T47D (cell line): ENCODE measurements at places on chromosomes 12 and 14.

DNA sequence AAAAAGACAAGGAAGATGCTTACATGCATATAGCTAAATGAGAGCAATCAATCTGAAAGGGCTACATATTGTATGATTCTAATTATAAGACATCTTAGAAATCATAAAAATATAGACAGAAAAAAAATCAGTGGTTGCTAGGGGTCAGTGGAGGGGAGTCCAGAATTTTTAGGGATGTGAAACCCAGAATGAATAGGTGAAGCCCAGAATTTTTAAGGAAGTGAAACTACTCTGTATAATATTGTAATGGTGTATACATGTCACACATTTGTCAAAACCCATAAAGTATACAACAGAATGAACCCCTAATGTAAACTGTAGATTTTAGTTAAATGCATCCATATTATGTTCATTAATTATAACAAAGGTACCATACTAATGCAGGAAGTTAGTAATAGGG is 713.2 kb downstream of the FLRT2 start:
- no peak for DNase-seq

- no peak for DNase-seq
These were observed 45.6 kb downstream of the ABCC9 start for GRCh38 chr12:21895651-21896050.

- no peak for DNase-seq
These were observed 296.9 kb downstream of the PAWR start for GRCh38 chr12:79393842-79394241.

DNA sequence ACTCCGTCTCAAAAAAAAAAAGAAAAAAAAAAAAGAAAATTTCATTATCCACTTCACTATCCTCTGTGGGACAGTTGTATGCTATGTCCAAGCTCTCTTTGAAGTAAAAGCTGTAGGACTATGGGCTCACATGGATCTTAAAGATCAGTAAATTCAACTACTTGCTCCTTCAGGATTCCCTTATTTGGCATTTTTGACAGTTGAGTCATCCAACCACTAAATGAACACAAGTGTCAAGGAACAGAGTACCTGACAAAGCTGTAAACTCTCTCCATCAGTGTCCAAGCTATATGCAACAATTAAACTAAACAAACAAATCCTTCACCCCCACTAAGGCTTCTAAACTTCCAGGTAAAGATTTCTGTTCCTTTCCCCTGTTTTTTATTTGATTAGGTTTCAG is 177.0 kb downstream of the CEP128 start:
- no peak for DNase-seq

GRCh38 chr14:56733396-56733795 is 76.9 kb downstream of the OTX2 start:
- no peak for DNase-seq

DNA sequence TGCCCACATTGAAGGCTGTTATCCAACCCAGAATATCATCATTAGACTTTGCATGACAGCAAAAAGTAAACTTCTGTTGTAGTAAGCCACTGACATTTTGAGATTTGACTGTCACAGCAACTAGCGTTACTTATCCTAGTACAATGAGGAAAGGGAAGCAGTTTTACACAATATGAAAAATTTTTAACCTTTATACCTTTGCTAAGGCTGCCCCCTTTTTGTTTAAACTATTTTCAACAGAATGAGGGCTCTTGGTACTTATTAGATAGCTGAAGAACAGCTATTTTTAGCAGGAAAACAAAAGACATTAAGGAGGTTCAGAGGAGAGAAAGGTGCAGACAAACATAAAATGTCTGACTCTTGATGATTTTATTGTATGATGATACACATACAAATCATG is 23.4 kb upstream of the TMX1 start:
- no peak for DNase-seq

- DNase-seq, result no peak
These were observed 21.4 kb downstream of the ITPK1 start for GRCh38 chr14:93094121-93094918.

- no peak for DNase-seq
These were observed 9.1 kb upstream of the MGAT4C start for GRCh38 chr12:86265329-86265695.

DNA sequence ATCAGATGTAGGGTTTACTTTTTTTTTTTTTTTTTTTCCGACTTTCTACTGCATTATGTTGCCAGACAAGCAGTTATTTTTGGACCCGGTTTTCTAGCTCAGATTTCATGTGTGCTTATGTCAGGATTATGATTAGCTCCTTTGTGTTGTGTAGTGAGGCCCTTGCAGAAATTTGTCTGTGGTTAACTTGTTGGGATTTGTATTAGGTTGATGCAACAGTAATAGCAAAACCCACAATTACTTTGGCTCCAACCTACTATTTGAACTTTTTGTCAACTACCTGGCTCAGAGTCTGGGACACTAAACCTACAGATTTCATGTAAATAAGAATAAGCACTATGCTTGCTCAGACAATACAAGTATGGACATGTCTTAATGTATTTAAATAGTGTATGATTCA is 44.1 kb upstream of the KCNJ8 start:
- no peak for DNase-seq

DNA sequence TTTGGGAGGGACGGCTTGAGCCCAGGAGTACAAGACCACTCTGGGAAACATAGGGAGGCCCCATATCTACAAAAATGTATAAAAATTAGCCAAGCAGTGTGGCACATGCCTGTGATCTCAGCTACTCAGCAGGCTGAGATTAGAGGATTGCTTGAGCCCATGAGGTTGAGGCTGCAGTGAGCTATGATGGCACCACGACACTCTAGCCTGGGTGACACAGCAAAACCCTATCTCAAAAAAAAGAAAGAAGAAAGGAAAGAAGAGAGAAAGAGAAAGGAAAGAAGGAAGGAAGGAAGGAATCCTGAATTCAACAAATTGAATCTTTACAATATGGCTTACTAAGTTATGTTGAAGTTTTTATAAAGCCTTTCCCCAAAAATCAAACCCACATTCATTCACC is 2.1 kb downstream of the KIF21A start:
- DNase-seq, result no peak

- DNase-seq, result no peak
These were observed 110.6 kb downstream of the CACNA1C start for GRCh38 chr12:2163177-2163941.

- DNase-seq, result no peak
These were observed 21.9 kb upstream of the ADIPOR2 start for GRCh38 chr12:1668833-1669543.

GRCh38 chr12:75665216-75665615 is 153.8 kb upstream of the KRR1 start:
- DNase-seq, result no peak

DNA sequence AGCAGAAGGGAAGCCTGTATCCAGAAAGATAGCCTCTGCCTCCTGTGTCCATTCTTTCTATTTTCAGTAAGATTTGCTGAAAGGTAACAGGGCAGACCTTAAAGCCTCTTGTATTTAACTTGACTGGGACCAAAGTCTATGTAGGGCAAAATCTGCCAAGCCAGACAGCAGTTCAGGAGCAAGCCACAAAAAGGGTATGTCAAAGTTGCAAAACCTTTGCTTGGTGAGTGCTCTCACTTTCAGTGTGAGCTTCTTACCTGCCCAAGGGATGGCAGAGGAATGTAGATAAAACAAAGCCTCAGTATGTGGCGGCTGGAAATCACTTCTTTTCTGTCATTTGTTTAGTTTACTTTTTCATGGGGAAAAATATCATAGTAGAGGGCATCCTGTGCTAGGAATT is 63.1 kb downstream of the PLEKHG7 start:
- DNase-seq, result no peak

GRCh38 chr14:55361190-55361589 is 50.4 kb downstream of the ATG14 start:
- DNase-seq, result no peak

DNA sequence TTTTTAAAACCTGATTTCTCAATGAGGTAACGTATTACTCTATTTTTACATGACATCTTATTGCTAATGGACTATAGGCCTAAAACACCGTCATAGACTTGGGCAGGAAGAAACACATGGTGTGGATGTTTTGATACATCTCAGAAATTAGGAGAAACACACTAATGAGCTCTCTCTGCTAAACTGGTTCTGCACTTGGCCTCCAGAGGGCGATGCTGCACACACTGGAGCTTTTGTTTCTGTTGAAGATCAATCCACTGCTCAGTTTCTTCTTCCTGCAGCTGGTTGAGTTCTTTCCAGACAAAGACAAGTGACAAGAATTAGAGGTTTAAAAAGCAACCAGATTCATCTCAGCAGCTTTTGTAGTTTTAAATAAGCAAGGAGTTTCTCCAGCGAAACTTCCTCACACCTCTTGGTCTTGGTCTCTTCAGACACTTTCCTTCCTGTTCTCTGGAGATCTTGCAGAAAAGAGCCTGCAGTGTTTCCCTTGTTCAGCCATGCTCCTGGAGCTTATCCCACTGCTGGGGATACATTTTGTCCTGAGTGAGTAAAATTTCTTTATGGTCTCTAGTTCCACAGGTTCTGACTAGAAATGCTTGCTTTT is 178.5 kb upstream of the OR4E1 start:
- no peak for DNase-seq
